ENCODE measurements at places on chromosomes 6 and 20.

DNA sequence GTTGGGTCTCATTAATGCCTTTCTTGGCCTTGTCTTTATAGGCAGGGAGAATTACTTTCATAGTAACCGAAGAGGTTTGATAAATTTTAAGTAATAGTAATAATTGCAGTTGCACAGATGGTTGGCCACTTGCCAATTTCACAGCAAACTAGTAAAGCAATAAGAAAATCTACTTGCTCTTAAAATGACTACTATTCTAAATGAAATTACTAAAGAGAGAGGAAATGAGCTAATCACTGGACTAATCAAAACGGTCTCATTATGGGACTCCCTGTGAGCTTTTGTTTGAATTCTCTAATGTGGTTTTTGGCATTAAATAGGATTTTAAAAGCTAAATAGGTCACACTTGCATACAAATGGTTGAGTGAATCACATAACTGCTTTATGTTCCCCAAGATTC lies 227.4 kb upstream of the PLN start:
- DNase-seq: no peak

DNA sequence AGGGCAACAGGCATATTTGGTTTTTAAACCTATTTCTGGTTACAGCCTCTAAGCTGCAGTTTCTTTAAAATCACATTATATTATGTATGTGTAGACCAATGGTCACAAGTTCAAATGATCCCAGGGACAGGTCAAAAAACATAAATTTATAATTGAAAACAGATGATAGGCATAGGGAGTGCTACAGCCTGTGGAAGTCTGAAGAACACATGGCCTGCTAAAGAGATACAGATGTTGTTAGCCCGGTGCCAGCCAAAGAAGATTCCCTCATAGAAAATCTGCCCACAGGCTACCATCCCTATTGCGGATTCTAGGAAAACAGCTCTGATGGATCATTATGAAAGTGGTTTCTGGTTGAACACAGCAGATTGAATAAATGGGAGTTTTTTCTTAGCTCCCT lies 65.3 kb downstream of the NRSN1 start:
- DNase-seq: no peak

GRCh38 chr6:16727996-16728395 lies 33.3 kb downstream of the ATXN1 start:
- DNase-seq: no peak

GRCh38 chr6:127841811-127842210 lies 59.0 kb downstream of the THEMIS start:
- DNase-seq: no peak

DNA sequence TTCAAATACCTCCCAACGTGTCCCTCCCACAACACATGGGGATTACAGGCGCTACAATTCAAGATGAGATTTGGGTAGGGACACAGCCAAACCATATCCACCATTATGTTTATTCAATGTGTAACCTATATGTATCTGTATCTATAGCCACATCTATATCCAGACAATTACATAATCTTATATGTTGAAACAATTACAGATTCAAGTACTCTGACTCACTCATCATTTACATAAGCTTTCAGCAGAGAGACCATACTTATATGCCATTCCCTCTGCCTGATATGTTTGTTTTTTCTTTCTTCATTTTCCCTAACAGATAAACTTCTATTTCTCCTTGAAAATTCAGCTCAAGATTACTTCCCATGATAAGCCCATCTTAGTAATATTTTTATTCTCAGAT lies 163.6 kb downstream of the LAMA2 start:
- DNase-seq: no peak

- no peak for DNase-seq
Observed at GRCh38 chr20:23528867-23529431, 38.0 kb downstream of the CST8 start.

Measured in stimulated activated CD4-positive, alpha-beta T cell treated with anti-CD3 and anti-CD28 coated beads, Interleukin-4, amount 100 ng/mL, for 1 hour (primary cell).